ENCODE measurements at places on chromosomes 12 and 14. TPM values are rescaled to one million over a fixed set of nuclear protein-coding genes. Genes with fewer than 3 reads are reported as not detected.

Gene TAS2R46
- not detected for polyA plus RNA-seq

Gene SLC16A7
- 24.1 TPM for polyA plus RNA-seq

Gene TAS2R7
- not detected for polyA plus RNA-seq

Gene KRT80
- polyA plus RNA-seq: not detected

Gene KCNJ8
- polyA plus RNA-seq: 0.15 TPM

Gene COX8C
- 0.47 TPM for polyA plus RNA-seq

Gene PTPRR
- not detected for polyA plus RNA-seq

Gene MANSC4
- not detected for polyA plus RNA-seq

Gene PLBD1
- 1.2 TPM for polyA plus RNA-seq

Gene SELPLG
- polyA plus RNA-seq: 816 TPM

Gene NAV3
- polyA plus RNA-seq: not detected

Gene EML5
- polyA plus RNA-seq: 0.15 TPM

Gene GLS2
- polyA plus RNA-seq: 0.90 TPM

Measured in CD4-positive, CD25-positive, alpha-beta regulatory T cell (primary cell).